ENCODE measurements at places on chromosomes 7 and 10.

GRCh38 chr7:75866114-75866488 lies 12.7 kb upstream of the RHBDD2 start:
- no peak for DNase-seq

DNA sequence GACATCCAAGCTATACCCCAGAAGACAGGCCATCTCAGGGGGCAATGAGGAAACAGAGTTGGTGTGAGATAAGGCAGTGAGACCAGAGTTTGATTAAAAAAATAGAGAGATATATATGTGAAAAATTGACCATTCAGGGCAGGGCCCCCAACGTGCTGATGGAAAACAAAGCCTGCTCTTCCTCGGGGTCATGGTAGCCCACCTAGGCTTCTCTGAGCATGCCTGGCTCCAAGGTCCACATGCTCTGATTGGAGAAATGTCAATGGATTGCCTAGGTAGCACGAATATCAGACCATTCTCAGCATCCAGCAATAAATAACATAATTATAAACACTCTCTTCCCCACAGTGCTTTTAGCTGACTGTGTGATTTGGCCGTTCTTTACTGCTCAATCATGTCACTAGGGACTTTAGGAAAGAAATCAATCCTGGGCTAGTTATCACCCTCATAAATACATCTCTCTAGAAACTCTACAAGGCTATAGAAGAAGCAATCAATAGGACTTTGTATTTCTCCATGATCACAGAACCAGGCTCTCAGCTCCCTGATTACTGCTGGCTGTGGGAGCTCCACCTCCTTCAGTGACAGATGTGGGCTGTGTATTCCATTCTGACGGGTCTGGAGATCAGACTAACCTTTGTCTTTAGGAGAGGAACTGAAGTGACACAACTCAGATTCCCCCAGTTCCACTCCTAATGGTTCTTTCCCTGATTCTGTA lies 766.4 kb downstream of the GRID1 start:
- DNase-seq, result no peak

GRCh38 chr7:134317434-134317833 lies 704 bp upstream of the SLC35B4 start:
- no peak for DNase-seq

DNA sequence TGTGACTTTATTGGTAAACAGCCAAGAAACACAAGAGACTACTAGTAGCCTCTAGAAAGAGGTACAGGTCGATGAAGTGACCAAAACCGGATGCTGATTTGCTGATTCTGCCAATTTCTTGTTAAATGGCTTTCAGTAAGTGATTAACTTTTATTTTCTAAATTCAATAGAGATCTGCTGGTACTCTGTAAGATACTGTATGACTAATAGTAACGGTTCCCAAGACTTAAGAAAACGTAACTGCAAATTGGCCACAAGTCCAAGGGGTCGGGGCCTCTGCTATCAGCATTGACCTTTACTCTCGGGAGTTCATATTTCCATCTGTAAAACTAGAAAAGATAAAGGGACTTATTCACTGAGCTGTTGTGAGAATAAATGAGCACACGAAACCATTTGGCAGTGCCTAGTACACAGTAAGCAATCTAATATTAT lies 1.4 kb downstream of the FAM3C start:
- no peak for DNase-seq

- no peak for DNase-seq
These were observed 365.1 kb upstream of the NFE2L3 start for GRCh38 chr7:25786936-25787335.

- DNase-seq, result no peak
These were observed 10.1 kb upstream of the SLC18A3 start for GRCh38 chr10:49600046-49600445.

- no peak for DNase-seq
These were observed 279.1 kb downstream of the PHF14 start for GRCh38 chr7:11252705-11253272.

Measured in NCI-H1417 treated with DMSO at 0.1 percent for 48 hours (cell line).